Mesothelial cell of epicardium (in vitro differentiated cells): ENCODE measurements at places on chromosomes 1 and 21.

GRCh38 chr1:47483651-47484050 lies 45.8 kb downstream of the FOXD2 start:
- peaks cover 12% of the 10 kb centered on the region for H3K4me1 ChIP-seq
- H3K4me3 ChIP-seq = no peak overlapping the region
- H3K27ac ChIP-seq = no peak overlapping the region
- DNase-seq = no peak
- peaks cover 57% of the 10 kb centered on the region for H3K27me3 ChIP-seq

DNA sequence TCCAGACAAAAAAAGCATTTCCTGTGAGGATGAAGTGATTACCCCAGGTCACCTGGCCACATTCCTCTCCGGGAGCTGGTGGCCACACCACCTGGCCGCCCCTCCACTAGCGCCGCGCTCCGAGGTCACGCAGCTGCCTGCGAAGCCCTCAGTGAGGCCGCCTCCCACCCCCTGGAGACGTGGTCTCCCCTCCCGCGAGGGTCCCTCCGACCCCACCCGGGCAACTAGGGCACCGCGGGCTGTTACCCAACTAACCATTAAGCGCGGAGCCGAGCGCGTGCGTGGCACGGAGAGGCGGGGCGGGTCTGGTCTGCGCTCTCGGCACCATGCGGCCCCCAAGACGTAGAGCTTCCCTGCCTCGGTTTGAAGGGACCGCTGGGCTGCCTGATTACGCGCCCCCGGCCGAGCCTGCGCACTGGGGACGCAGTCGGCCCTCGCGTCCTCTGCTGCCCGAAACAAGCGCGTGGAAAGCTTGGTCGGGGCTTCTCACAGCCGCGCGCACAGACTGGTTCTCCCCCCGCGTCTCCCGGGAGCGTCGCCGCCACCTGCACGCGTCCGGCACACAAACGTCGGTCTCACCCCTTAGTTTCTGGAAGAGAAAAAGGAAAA lies 106.5 kb downstream of the SLC16A1 start:
- no peaks in the 10 kb centered on the region for H3K27me3 ChIP-seq
- H3K36me3 ChIP-seq = peaks cover 2% of the 10 kb centered on the region
- peaks cover 17% of the 10 kb centered on the region for H3K4me1 ChIP-seq
- peak overlapping the region; percentile 86 for H3K4me3 ChIP-seq

DNA sequence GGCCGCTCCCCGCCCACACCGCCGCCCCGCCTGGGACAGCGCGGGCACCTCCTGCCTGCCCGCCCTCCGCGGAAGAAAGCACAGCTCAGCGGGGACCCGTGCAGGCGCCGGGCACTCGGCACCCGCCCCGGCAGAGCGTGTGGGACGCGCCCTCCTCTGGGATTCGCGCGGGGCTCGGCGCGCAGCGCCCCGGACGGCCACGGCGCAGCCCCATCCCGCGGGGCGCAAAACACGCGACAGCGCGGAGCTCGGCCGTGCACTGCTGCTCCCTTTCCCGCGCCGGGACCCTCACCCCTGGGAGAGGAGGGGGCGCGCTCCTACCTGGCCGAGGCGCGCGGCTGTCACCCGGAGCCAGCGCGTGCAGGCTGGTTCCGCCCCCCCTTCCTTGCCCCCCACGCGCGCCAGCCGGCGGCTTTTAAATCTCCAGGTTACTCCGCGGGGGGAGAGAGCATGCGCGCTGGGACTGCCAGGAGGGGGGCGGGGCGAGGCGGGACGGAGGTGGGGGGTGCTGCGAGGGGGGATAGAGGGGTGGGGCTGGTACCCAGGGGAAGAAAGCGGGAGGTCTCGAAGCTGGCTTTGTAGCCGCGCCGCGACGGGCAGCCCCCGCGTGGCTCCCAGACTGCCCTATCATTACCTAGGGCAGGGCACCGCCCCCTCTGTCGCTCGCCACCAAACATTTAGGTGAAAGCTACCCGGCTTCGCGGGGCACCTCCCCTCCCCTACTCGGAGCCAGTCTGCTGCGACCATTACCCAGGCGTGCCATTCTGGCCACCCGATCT lies at the start of gene SLC45A3:
TSS of gene SLC45A3 (minus strand) at position 437 of the 779 bp plus-strand sequence. CDS start 15,853 bp downstream, outside the sequence.
- DNase-seq = peak; percentile 56
- H3K27me3 ChIP-seq = no peaks in the 10 kb centered on the region
- H3K36me3 ChIP-seq = no peaks in the 10 kb centered on the region
- H3K4me1 ChIP-seq = peaks cover 26% of the 10 kb centered on the region
- peak within 1 kb of the TSS; percentile 74 for H3K4me3 ChIP-seq

DNA sequence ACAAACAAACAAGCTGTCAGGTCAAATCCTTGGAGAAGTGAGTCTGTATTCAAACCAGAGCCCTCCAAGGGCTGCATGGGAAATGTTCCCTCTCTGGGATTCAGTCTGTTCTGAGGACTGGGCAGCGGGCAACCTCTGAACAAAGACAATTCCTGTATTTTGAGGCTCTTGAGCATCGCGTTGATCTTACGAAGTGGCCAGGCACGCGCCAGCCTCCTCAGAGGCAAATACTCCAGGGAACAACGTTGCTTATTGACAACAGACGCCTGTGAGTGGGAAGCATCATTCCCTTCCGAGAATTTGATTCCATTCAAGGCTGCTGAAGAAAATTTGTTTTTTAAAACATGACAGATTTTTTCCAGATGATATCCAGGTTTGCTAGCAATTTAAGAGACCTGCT lies 20.0 kb upstream of the TACSTD2 start:
- peak overlapping the region; percentile 53 for H3K27ac ChIP-seq
- peaks cover 14% of the 10 kb centered on the region for H3K36me3 ChIP-seq
- H3K27me3 ChIP-seq = no peaks in the 10 kb centered on the region
- peaks cover 21% of the 10 kb centered on the region for H3K4me1 ChIP-seq

- no peak for DNase-seq
- no peak overlapping the region for H3K4me3 ChIP-seq
Measured at GRCh38 chr21:45278156-45278911, 9.4 kb downstream of the POFUT2 start.

DNA sequence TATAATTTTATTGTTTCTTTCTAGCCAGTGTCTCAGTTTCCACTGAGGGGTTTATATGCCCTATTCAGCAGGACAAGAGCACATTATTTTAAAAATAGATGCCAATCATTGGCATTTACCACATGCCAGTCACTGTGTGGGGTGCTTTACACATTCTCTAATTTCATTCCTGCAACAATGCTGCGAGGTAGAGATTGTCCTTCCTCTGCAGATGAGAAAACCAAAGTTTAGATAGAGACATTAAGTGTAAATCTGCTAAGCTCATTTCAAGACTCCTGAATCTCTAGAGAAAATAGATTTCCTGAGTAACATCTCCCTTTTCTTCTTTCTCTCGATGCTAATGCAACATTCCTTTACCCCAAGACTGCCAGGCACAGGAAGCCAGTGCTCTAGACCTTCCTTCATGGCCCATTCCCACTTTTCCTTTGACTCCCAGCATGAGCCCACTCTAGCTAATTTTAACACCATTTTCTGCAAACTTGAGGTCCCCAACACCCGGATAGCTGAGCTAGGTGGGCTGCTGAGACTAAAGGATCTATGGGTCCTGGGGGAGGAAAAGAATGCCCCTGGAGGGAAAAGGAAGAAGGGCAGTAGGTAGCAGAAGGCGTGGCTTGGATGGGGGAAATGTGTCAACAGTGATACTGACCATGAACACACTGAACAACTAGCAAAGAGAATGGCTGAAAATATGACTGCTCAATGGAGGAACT lies 50.0 kb downstream of the SH3GLB1 start:
- no peak overlapping the region for H3K27ac ChIP-seq
- H3K4me1 ChIP-seq = peaks cover 5% of the 10 kb centered on the region
- peaks cover 23% of the 10 kb centered on the region for H3K27me3 ChIP-seq

GRCh38 chr1:108140936-108141335 lies 59.2 kb downstream of the SLC25A24 start:
- H3K27me3 ChIP-seq = no peaks in the 10 kb centered on the region
- no peak for DNase-seq
- no peaks in the 10 kb centered on the region for H3K4me1 ChIP-seq
- H3K36me3 ChIP-seq = peaks cover 65% of the 10 kb centered on the region

DNA sequence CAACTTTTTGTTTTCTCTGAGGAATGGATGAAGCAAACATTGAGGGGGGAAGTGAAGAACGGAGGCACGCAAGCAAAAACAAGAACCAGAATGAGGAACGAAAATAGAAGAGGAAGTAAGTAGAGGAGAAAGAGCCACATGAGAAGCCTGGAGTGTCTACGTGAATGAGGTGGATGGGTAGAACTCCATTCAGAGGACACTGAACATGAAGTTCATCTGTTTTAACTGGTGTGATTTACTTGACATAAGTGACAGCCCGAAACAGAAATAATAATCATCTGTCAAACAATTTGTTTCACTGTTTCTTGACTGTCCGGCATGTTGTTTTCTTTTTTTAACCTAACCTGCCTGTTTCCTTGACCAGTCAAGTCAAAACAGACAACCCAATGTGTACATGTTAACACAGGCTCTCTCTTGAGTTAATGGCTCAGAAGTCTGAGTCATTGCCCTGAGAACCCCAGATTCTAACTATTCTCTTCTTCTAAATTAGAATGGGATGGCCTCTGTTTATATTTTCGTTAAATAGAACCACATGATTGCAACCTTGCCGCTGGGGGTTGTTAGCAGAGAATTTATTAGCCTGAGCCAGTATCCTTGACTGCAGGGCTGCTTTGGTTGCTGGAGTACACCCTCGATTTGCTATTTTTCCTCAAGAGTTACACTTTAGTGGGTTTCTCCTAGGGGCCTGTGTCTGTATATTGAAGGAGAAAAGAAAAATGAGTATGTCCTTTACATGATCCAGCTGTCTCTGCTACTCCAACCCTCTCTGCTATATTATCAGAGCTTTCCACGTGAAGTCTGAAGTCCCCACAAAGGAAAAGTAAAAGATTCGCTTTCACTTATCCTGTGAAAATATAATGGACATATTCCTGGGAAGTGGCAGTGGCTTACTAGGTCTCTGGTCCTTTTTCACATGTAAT lies 151.7 kb downstream of the ZC3H11B start:
- no peak for DNase-seq
- H3K27me3 ChIP-seq = no peaks in the 10 kb centered on the region
- H3K4me1 ChIP-seq = no peaks in the 10 kb centered on the region

- no peaks in the 10 kb centered on the region for H3K27me3 ChIP-seq
- DNase-seq = no peak
- no peak overlapping the region for H3K27ac ChIP-seq
- peaks cover 5% of the 10 kb centered on the region for H3K36me3 ChIP-seq
- H3K4me1 ChIP-seq = peaks cover 10% of the 10 kb centered on the region
Measured at GRCh38 chr1:79040424-79041082, 34.0 kb upstream of the ADGRL4 start.
